Frontal cortex (tissue), 4 donors: ENCODE measurements at places on chromosomes 12 and 14.

- DNase-seq: no peak
Observed at GRCh38 chr12:8894378-8894777, 19.9 kb upstream of the PHC1 start.

DNA sequence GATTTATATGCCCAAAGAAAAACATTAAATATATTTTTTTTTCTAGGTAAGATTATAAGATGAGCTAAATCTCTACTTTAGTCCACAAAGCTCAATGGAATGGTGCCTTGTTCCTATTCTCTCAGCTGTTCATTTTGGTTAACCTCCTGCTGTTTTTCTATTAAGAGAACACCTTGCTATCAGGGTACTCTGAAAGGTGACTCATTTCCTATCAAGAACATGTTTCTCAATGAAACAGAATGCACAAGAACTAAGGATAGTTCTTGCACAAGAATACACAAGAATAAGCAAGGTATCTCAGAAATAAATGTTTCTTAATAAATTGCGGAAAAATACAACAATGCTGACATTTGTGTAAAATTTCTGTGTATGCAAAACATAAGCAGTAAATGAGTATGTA lies 14.1 kb downstream of the ABCD2 start:
- DNase-seq: no peak

DNA sequence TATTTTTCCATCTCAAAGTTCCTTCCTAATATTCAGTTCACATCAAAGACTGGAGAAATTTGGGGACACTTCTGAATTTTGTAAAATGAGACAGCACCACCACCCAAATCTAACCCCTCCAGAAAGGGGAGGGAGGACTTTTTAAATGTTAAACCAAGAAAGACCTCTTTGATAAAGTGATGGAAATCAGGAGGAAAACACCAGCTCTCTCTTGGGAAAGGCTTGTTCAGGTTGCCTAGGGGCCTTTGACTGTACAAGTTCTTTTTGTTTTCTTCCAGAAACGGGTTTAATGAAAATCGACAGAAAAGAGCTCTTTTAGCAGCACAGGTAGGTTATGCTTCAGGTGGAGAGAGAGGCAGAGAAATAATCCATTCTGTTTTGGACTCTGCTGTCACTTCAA lies 112.3 kb downstream of the OTOGL start:
- no peak for DNase-seq

GRCh38 chr14:66359500-66359899 lies 126.7 kb upstream of the CCDC196 start:
- peak; percentile 30 for DNase-seq

GRCh38 chr12:95718006-95718431 lies 72.5 kb downstream of the NTN4 start:
- DNase-seq: no peak

GRCh38 chr12:74449872-74450271 lies 87.8 kb upstream of the ATXN7L3B start:
- DNase-seq: no peak

DNA sequence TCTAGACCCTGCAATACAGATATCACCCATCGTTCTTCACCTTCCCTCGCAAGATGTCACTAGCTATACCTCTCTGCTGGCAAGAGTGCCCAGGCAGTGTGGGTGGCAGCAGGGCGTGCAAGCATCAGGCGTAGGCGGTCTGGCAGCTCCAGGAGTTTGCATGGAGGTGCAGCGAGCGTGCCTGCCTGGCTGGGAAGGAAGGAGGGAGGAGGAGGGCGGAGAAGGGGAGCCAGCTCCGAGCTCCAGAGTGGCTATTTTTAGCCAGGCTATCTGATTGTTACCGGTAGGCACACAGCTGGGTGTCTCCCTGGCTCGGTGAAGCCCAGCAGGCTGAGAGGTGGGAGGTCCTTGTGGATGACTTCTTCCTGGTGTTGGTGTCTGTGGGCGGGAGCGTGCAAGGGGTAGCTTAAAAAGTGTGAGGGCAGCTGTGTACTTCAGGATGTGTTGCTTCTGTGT lies 6.2 kb downstream of the FOXJ2 start:
- no peak for DNase-seq

DNA sequence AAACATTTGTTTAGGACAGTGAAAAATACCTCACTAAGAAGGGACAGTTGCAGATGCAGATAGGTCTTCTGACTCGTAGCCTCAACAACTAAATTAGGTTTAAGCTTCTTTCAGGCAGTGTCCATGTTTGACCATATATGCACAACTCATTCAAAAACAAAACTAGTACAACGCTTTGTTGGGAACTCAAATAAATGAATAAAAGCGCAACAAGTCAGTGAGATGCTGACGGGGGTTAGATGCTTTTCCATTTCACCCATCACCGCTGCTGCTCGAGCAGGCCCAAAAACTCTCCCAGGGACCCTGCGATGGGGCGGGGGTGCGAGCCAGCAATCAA lies 633 bp downstream of the RPAP3 start:
- DNase-seq: no peak

- no peak for DNase-seq
Observed at GRCh38 chr12:3004655-3005565, 45.7 kb downstream of the TEAD4 start.

DNA sequence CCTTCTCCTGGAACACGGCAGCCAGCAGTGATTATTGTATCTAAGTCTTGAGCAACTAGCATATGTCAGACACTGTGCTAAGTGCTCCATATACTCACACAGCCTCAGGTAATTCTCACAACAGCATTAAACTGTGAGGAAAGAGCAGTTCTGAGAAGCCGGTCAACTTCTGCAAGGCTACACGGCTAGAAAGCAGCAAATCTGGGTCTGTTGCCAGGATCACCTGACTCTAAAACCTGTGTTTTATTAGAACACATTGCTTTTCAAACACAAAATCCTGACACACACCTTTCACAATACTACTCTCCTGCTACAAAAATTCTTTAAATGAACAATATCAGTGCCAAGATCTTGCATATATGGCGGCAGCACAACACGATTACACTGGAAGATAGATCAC lies 49.8 kb upstream of the CRACR2A start:
- DNase-seq: no peak
